Astrocyte of the cerebellum (primary cell): ENCODE measurements at places on chromosomes 13 and 19.

DNA sequence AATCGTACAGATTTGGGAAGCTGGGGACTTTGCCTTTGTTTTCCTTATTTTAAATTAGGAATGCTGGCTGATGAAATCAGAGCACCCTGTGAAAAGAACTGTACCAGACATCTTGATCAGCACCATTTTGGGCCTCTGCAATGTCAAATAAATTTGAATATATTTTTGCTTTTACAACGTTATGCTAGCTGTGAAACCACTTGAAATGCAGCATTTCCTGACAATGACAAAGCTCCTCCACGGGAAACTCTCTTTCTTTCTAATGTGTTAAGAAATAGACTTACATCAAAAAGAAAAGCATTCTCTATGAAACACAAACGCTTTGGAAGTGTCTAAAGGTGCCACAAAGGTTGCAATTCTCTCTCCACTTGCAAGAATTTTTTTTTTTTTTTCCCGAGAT is 47.1 kb upstream of the MAP3K10 start:
- DNase-seq = no peak

DNA sequence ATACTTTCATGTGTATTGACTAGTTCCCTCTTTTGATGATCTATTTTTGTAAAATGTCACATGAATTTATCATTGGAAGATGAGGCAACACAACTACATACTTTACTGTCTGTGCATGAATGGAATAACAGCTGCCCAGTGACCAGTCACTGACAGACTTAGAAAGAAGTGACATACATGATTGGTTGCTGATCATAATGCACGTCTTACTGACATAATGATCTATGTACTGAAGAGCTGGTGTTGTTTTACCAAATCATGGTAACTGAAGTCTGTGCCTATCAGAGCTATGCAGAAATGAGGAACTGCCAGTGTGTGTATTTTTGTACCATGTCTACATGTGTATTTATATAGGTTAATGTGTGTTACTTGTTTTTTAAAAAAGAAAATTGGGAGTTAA is 26.5 kb downstream of the GPR18 start:
- DNase-seq = no peak

GRCh38 chr19:29084266-29084665 is 128.7 kb downstream of the UQCRFS1 start:
- DNase-seq = no peak

DNA sequence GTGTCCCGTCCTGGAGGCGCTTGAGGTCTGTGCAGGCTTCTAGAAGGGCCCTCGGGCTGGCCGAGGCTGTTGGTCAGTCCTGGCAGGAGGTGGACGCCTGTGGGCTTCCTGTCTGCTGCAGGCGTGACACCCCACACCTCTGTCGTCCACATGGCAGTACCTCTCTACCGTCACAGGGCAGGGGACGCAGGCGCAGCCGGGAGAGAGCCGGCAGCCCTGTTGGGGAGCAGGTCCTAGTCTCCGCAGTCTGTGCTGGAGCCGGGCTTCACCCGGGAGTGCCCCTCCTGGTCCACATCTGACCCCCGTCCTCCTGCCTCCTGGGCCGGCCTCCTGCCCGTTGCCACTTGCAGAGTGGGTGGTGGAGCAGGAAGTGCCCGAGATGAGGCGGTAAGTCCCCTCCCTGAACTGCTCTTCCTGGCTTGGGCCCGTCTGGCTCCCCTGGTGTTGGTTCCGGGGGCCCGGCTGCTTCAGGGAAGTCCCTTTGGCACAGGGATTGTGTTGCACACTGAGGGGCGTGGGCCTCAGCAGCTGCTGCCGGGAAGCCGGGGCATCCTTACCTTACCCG is 106.0 kb downstream of the KDM4B start:
- no peak for DNase-seq

- no peak for DNase-seq
Measured at GRCh38 chr19:22831211-22831610, 880 bp upstream of the ZNF723 start.

DNA sequence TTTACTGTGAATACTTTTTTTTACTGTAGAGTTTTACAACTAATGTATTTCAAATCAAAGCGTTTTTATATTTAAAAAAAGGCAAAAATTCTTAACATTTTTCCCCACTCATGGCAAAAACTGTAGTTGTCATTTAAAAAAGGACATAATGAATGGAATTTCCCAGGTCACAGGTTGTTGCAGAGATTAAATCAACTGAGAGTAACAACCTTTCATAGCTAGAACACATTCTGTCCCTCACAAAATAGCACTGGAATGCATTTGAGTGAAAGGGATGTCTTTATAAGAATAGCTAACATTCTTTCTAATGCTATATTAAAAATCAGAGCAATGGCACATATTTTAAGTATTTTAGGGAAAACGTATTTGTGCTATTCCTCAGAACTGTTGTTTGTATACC is 1393.3 kb upstream of the ATXN8OS start:
- DNase-seq = no peak

- DNase-seq = no peak
Measured at GRCh38 chr19:55253842-55254624, 4.8 kb downstream of the PPP6R1 start.

DNA sequence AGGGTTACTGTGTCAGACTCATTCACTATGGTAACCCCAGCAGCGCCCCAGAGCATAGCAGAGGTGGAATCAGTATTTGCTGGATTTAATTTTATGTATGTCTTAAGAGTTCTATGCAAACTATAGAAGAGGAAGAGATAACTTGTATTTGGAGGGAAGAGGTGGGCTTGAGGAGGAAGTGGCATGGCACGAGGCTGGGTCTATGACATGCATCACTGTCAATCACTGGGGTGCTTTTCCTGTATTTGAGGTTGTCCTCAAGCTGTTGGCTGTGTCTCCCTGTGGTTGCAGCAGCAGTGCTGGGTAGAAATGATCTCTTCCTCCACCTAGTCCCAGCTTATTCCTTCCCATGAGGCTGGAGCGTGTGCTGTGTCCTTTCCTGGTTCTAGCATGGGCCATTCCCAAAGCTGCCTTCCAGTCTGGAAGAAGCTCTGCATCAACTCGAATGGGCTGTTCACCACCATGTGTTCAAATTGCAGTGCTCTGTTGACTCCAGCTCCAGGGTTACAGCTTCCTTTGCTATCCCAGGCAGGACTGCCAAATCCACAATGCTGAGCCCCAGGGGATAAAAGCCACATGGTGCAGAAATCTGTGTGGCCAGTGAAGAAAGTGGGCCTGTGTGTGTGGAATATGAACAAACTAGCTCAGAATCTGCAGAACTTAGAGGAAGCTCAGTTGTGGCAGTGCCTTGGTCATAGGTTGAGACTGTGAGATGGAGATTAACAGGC is 73.1 kb upstream of the MTIF3 start:
- no peak for DNase-seq

GRCh38 chr19:2016041-2016807 is 710 bp upstream of the BTBD2 start:
- peak; percentile 36 for DNase-seq

GRCh38 chr13:85068231-85068630 is 731.0 kb downstream of the SLITRK6 start:
- no peak for DNase-seq

DNA sequence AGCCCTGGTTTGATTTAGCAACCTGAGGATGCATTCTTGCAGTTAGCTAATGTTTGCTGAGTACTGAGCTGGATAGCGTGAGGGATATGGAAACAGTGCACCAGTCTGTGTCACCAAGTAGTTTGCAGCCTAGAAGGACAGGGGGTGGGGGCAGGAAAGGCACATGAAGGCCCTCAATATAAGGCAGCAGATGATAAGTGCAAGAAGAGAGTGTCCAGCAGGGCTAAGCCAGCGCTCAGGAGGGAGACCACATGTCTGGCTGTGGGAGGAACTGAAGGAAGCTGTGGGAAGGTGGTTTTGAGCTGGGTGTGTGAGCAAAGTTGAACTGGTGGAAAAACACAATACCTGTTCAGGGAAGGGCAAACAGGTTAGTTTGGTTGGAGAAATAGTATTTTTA is 1.7 kb downstream of the CXCL17 start:
- no peak for DNase-seq

DNA sequence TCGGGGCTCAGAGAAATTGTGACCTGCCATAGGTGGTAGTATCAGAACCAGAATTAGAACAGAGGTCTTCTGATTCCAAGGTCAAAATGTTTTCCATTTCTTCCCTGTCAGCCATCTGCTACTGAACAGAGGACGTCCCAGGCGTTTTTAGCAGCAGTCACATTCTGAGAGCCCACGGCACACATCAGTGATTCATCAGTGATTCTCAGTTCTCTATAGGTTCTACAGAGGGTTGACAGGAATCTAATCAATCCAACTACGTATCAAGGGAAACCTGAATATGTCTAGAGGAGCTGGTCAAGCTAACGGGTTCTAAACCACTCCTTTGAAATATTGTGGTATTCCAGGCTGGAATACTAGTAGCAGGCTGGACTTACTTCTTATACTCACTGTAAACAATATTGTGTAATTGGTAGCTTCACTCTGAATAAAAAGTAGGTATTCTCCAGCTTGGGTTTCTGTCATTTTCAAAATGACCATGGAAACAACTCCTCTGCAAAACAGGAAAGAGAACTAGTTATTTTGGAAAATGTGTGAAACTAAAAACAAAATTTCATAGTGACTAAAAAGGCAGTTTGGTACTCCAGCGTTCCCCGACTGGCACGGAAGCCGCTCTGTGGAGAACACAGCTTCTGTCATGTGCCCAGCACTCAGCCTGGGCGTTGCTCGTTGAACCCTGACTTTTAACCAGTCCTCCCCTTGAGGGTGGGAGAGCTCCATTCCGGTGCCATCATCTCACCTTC is 43.2 kb downstream of the FLT3 start:
- DNase-seq = no peak

- no peak for DNase-seq
Measured at GRCh38 chr13:99585609-99586008, 84.3 kb downstream of the TM9SF2 start.

GRCh38 chr19:24053601-24054000 is 33.4 kb upstream of the ZNF254 start:
- no peak for DNase-seq

- DNase-seq = no peak
Measured at GRCh38 chr13:27077451-27077850, 94.2 kb downstream of the USP12 start.

DNA sequence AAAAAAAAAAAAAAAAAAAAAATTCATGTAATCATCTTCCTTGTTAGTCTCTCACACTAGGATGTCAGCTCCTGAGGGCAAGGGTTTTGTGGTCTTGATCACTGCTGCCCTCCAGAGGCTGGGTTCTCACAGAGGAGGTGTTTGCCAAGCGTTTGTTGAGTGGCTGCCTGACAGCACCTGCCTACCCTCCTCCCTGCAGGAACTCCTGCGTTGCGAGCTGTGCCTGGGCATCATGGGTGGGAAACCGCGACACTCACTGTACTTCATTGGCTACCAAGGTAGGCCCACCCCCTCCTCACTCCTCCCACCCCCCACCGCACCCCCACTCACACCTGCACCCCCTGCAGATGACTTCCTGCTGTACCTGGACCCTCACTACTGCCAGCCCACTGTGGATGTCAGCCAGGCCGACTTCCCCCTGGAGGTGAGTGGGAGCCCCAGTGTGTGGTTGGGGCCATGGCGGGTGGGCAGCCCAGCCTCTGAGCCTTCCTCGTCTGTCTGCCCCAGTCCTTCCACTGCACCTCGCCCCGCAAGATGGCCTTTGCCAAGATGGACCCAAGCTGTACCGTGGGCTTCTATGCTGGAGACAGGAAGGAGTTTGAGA is 8.1 kb downstream of the ATG4D start:
- no peak for DNase-seq

DNA sequence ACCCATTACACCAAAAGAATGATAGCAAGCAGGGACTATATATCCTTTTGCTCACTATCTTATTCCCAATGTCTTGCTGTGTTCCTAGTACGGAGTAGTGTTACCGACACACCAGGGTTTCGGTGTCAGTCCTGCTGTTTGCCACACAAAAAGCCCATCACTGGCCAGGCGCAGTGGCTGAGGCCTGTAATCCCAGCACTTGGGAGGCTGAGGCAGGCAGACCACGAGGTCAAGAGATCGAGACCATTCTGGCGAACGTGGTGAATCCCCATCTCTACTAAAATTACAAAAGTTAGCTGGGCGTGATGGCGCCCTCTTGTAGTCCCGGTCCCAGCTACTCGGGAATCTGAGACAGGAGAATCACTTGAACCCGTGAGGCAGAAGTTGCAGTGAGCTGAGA is 1467.3 kb upstream of the MIR17HG start:
- DNase-seq = no peak

DNA sequence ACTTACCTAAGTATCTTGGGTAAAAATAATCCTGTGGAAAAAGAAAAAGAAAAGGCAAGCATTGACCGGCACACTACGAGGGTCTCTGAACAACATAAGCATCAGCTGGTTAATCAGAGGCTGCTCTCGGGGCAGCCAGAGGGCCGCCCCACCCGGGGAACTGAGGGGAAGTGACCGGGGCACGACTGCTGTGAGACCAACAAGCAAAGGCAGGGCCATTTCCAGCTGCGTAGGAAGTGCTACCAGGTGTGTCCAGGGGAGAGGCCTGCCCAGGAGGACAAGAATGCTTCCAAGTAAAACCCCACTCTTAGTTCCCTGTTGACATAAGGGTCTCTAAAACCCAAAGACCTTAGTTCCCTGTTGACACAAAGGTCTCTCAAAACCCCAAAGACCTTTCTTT is 15.9 kb downstream of the GAS6 start:
- DNase-seq = no peak

DNA sequence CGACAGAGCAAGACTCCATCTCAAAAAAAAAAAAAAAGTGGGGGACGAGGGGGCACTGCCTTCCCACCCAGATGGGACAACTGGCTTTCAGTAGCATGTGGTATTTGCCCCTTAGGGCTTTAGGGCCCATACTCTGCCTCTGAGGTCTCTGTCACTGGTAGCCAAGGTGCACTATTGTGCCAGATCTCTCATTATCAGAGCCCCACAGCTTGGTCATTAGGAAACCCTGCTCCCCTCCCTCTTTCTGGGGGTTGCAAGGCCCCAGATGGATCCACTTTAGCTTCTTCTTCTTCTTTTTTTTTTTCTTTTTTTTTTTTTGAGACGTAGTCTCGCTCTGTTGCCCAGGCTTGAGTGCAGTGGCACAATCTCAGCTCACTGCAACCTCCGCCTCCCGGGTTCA is 11.2 kb upstream of the ZNF358 start:
- no peak for DNase-seq
